ENCODE measurements at places on chromosomes 13 and 19.
A peak's percentile ranks its signal among the peaks of the same experiment; 100 is the strongest.

GRCh38 chr13:31793246-31793645 lies 53.9 kb downstream of the RXFP2 start:
- DNase-seq, result peak; percentile 83

DNA sequence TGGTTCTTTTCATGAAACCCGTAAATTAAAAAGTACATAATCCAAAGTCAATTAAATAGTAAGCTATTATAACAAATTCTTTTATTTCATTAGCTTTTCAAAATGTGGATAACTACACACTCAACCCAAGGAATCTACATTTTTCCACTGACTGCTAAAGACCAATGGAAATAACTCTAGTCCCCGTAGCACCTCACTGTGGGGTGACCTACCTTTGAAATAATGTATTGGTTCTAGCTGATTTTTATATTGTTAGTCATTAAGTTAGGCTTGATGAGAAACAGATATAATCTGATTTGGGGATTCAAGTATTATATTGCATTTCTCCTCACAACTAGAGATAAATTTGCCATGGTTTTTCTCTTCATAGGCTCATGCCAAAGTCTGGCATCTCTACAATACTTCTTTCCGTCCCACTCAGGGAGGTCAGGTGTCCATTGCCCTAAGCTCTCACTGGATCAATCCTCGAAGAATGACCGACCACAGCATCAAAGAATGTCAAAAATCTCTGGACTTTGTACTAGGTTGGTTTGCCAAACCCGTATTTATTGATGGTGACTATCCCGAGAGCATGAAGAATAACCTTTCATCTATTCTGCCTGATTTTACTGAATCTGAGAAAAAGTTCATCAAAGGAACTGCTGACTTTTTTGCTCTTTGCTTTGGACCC lies 37.3 kb downstream of the KL start:
- peak; percentile 2 for DNase-seq

GRCh38 chr19:37928527-37929286 lies 21.7 kb downstream of the SIPA1L3 start:
- DNase-seq, result no peak

GRCh38 chr19:44530777-44531176 lies 1.3 kb upstream of the CEACAM20 start:
- no peak for DNase-seq

DNA sequence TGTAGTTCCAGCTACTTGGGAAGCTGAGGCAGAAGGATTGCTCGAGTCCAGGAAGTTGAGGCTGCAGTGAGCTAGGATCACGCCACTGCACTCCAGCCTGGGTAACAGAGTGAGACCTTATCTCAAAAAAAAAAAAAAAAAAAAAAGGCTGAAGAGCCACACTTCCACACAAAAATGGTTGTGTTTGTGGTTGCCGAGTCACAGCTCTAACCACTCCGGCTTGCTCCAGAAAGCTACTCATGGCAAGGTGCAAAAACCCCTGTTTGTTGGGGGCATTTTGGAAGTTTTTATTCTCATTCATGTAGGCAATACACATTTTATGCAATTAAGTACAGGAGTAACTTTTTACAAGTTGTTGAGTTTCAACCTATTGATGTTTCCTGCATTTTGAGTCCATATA lies 93.5 kb downstream of the INSR start:
- no peak for DNase-seq

- no peak for DNase-seq
These were observed at the start of gene NPAS1 for GRCh38 chr19:47019431-47020041. Gene NPAS1, plus strand, starts transcription at chr19:47019837. Its CDS starts 1,211 bp downstream, at chr19:47021048.

DNA sequence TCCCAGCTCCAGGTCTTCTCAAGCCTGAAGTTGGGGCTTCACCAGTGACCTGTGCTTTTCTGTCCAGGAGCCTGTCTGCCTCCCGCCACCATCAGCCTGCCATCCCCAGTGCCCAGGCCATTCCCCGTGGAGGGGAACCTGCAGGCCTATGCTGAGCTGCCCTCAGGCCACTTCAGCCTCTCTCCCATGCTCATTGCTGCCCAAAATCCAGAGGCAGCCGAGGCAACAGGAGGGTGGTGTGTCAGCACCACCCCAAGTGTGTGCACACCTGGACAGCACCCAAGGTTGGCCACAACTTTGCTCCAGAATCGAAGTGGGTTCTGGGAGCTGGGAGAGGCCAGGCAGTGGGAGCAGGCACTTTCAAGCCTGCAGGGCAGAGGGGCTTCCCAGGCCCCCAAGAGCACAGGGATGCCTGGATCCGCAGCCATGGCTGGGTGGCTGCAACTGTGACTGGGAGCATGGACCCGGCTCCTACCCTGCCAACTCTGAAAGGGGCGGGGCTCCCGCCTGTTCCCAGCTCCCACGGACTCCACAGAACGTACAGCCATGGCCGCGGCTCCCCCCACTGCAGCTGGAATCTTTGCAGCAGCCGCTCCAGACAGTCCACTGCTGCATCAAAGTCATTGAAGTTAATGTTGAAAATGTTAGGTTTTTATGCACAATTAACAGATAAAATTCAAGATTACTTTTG lies 1747.0 kb downstream of the OLFM4 start:
- DNase-seq, result no peak

DNA sequence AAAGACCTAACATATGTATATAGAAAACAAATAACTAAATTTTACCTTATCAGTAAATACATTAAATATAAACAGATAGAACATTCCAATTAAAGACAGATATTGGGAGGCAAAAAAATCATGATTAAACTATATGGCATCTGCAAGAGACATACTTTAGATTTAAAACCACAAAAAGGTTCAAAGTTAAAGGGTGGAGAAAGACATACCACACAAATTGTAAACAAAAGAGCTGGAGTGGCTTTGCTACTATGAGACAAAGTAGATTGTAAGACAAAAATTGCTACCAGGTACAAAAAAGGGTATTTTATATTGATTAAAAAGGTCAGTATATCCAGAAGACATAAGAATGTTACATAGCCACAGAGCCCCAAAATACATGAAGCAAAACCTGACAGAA lies 200.2 kb downstream of the KCNRG start:
- DNase-seq, result no peak

DNA sequence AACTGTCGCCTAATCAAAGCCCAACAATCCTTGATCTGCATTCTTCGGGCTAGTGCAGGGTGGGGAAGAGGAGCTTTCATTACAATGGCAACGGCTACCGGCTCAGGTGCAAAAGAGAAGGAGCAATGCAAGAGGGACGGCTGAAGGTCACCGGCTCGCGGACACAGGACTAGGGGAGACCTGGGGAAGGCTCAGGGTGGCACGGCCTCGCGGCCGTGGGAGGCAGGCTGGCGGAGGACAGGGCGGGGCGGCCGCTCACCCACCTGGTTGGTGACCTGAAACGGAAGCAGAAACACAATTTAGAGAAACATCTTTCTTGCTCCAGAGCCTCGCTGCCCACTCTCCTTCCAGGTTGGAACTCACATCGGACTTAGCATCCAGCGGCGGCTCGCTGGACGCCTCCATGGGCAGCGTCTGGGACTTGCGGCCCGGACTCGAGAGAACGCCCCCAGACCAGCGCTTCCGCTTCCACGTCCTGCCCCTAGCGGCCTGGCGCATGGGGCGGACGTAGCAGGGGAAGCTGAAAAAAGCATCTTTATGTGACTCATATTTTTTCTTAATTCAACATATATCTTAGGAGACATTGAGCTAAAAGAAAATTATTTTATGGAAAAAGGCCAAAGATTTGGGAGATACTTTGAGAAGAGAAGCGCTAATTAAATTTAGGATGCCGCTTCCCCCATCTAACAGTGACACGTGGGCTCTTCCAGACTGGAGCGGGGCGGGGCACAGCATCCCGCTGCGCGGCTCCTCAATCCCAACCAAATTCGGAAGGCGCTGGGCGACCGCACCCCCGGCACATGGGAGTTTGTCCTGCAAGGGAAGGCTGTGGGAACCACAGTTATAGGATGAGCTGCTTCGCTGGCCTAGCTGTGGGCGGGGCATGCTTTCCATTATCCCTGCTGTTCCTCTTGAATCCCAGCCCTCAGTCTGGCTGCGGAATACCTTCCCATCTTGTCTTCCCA lies at the start of gene COMMD6:
Gene COMMD6 (minus strand): TSS at position 441 of the 965 bp plus-strand sequence. CDS start 36 bp downstream, at position 405.
- DNase-seq, result peak; percentile 92

DNA sequence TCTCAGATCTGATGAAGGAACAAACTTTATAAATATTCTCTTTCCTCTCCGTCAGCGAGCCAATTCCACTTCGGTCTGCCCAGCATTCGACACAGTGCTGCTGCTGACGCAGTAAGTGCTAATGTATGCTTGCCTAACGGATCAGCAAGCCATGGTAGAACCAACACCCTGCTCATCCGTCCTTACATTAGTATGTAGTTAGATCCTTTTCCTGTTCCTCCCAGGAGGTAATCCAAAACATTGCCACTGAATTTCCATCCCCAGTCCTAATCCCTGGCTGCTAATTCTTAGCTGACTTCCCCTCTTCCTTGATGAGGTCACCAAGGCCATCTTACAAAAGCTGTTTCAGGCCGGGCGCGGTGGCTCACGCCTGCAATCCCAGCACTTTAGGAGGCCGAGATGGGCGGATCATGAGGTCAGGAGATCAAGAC lies 88.0 kb downstream of the STARD13 start:
- DNase-seq, result no peak

DNA sequence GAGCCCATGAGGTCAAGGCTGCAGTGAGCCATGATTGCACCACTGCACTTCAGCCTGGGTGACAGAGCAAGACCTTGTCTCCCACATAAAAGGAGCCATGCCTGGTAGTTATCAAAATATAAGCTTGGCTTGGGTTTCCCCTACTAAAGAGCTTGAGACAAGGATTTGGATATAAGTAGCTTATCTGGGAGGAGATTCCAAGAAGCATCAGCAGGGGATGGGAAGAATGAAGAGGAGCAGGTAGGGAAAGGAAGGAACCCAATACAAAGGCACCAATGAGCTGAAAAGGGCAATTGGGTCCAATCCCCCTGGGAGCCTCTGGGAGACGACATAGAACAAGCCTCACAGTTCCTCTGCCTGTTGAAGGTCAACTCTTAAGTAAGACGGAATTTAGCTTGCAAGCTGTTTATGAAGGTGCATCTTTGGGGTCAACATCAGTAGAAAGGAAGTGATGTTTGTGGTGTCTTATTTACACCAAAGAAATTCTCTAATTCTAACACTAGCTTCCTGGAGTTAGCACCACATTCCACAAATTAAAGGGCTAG lies 7.4 kb upstream of the CLEC4G start:
- no peak for DNase-seq

DNA sequence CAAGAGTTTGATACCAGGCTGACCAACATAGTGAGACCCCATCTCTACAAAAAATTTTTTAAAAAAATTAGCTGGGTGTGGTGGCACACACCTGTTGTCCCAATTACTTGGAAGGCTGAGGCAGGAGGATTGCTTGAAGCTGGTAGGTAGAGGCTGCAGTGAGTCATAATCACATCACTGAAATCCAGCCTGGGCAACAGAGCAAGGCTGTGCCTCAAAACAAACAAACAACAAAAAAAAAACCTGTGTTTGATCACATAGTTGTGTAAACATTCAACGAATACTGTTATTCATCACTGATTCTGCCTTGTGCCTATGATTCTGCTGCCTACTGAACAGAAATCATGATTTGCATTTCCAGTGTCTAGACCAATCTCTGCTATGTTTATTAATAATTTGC lies 134.0 kb downstream of the TBC1D4 start:
- no peak for DNase-seq

GRCh38 chr13:32585550-32586079 lies 637 bp upstream of the PDS5B start:
- no peak for DNase-seq

GRCh38 chr13:48860364-48860763 lies 115.3 kb upstream of the FNDC3A start:
- DNase-seq, result no peak

All from LoVo (cell line).